ENCODE measurements at places on chromosomes 11 and 22.

DNA sequence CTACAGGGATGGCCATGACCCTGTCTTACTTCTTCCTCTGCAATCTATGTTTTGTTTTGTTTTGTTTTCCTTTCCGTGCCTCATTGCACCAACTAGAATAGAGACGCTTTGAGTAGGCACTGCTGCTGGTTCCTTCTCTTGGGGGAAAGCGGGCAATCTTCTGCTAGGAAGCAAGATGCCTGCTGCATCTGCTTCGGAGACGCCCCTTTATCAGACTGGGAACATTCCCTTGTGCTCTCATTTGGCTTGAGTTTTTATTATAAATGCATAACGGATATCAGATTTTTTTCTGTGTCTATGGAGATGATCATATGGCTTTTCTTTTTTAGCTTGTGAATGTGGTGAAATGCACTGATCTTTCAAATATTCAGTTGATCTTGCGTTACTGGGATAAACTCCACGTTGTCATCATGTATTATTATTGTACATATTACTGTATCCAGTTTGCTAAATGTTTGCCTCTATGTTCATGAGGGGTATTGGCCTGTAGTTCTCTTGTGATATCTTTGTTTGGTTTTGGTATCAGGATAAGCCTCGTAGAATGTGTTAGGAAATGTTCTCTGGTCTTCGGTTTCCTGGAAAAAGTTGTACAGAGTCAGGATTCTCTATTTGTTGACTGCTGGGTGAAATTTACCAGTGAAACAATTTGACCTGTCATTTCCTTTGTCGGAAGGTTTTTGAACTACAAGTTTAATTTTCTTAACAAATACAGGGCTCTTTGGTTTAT lies 23.4 kb upstream of the KRTAP5-6 start:
- no peak for DNase-seq

GRCh38 chr11:12381875-12382274 lies 4.5 kb downstream of the PARVA start:
- no peak for DNase-seq

DNA sequence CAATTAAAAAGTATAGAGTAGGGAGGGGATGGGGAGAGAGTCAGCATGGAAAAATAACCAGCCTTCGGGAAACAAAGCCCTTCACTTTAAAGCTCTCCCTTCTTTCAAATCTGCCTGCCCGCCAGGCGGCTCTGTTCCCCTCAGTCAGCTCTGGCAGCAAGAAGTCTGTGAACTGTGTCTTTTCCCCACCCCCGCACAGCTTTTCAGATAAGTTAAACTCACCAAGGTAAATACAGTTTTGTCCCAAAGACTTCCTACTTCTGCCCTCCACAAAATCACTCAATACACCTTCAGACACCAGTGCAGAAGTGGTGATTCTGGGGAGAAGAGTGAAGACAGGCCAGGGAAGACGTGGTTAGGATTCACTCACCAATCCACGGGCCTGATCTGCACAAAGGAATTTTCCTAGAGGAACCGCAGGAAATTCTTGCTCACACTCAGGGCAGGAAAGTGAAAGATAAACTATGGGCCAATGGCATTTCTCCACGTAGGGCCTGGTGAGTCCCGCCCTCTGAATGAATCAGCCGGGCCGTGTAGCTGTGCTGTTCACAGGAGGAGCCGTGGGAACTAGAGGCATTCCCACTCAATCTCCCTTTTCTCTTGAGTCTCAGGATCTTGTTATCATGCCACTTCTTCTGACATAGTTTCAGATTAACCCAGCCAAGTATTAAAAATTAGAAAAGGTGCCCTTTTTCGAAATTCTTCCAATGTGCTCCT lies at the start of gene TRIM5:
TRIM5 (minus strand) TSS at position 429 of the 717 bp plus-strand sequence. CDS start 4,897 bp downstream, outside the sequence.
- peak; percentile 84 for DNase-seq

DNA sequence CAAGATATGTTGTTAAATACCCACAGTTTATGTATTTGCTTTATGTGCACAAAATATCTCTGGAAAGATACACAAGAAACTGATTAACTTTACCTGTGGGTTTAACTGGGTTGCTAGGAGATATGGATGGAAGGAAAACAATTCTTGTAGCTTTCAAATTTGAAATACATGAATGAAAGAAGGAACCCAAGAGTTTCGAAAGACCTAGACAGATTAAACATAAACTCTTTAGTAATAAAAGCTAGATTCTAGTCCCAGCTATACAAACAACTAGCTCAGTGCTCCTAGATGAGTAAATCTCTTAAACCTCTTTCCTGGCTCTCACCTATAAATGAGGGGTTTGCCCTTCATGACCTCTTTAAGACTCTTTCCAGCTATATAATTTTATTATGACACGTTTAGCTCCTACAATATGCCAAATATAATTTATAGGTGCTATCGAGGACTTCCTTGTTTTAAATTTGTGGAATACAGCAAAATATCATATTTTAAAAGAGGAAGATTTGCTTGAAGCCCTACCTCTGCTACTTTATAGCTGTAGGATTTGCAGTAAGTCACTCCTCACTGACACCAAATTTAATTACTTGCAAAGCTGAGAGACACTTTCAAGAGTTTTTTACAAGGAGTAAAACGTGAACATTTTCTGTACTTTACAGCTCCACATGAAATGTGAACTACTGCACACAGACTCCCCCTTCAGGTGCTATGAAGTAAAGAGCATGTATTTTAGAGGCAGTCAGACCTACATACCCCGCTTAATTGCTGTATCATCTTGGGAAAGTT lies 50.7 kb downstream of the RRAS2 start:
- DNase-seq, result no peak

DNA sequence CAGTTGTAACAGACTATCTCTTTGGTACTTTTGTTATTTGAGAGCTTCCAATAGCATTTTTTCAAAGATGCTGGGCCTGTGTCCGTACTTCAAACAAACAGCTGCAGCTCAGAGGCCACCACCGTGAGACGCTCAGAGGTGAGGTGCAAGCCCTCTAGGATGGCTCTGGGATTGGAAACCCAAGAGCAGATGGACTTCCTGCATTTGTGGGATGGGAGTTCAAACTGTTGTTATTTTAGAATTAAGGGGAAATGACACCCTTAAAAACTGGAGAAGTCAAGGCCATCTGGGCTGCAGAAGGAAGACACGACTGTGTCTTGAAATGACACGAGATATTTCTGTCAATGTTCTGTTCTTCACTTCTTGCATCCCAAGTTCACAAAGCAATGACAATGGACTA lies 9.2 kb upstream of the IL10RA start:
- no peak for DNase-seq

DNA sequence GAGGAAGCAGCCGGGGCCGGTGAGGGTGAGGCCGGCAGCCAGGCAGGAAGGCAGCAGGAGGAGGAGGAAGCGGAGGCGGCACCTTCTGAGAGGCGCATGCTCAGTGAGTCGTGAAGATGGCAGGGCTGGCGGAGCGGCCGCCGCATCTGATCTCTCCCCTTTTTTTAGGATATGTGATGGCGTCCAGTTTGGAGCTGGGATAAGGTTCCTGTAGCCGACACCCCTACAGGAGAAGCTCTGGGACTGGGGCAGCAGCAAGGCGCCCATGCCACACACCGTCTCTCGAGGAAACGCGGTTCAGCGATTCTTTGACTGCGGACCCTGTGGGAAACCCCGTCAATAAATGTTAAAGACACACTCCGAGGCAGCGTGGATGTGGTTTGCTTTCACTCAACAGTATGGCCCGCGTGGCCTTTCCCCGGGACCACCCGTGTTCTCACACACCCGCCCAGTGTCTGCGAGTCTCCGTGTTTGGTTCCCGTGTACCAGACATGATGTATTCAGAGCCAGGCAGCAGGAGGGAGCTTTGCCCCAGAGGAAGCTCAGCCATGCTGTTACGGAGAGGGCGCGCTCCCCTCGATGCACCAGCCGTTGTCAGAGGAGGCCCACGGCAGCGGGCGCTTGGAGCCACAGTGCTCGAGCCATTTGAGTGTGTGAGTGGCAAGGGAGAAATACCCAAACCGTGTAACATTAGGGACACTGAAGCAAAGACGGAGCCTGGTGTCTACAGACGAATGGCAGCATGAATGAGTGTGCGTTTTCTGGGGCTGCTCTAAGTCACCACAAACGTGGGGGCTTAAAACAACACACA lies 27.7 kb upstream of the PARVB start:
- peak; percentile 79 for DNase-seq
